AG09319 (cell line): ENCODE measurements at places on chromosomes 4 and X.
A peak's percentile ranks its signal among the peaks of the same experiment; 100 is the strongest.

DNA sequence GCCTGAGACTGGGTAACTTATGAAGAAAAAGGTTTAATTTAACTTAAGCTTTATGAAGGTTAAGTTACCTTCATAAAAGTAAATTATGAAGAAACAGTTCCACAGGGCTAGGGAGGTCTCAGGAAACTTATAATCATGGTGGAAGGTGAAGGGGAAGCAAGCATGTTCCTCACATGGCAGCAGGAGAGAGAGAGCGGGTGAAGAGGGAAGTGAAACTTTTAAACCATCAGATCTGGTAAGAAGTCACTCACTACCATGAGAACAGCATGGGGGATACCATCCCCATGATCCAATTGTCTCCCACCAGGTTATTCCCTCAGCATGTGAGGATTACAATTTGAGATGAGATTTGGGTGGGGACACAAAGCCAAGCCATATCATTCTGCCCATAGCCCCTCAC lies 944.7 kb upstream of the NDST4 start:
- no peak for DNase-seq

- DNase-seq, result no peak
Measured at GRCh38 chrX:49930039-49930438, 7.6 kb downstream of the CLCN5 start.

DNA sequence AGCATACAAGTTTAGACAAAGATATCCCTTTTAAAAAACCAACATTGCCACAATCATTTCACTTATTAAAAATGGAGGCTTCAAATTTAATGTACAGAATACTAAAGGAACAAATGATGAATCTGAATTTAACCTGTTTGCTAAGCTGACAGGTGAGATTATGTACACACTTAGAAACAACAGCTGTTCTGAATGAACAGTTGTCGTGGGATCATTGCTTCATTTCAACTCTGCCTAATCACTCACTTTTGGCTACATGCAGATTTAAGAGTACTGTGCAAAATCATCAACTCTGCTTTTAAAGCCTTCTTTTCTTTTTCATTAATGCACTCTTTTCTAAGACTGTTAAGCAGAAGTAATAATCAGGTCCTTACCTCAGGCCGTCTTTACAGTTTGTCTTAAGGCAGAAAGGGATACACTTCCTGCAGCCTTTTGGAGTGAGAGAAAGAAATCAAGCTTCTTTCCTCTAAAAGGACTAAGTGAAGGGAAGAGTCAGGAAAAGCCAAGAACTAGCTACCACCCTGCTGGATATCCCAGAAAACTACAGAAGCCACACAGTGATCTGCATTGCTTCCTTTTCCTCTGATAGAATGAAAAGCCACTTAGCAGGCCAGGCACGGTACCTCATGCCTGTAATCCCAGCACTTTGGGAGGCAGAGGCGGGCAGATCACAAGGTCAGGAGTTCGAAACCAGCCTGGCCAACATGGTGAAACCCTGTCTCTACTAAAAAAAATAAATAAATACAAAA lies 54.7 kb upstream of the NPNT start:
- no peak for DNase-seq

DNA sequence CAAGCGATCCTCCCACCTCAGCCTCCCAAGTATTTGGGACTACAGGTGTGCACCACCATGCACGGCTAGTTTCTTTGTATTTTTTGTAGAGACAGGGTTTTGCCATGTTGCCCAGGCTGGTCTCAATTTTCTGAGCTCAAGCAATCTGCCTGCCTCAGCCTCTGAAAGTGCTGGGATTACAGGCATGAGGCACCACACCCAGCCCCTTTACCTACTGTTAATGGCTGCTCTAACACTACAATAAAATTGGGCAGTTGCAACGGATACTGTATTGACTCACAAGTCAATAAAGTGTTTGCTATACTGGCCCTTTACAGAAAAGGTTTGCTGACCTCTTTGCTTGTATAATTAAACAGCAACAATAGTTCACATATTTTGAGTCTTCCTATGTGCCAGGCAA lies 41.5 kb downstream of the TRIM2 start:
- no peak for DNase-seq

DNA sequence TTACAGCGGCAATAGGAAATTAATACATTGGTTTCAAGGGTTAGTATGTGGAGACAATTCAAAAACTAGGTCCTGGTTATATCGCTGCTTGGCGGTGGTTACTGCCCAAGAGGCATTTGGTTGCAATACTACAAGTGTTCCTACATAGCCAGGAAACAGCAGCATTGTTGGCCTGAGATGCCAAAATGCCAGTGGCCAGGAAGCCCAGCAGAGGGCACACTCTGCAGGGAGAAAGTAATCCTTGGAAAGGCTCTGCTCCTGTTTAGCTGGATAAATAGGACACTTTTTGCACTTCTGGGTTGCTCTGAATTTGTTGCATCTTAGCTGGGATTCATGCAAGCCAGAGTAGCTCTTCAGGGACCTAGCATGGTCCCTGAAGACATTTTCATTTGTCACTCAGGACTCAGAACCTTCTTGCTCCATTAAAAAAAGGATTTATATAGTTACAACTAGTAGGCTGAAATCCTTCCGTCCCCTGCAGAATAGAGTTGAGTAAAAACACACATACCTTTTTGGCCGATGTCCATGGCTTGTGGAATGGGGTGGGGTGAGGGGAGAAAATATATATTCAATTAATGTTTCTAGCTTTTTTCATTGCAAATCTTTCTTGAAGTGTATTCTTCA lies 8.1 kb upstream of the GPR119 start:
- DNase-seq, result peak; percentile 16
